ENCODE measurements at places on chromosomes 7 and 10.

- DNase-seq: no peak
Observed at GRCh38 chr10:49036638-49037037, 78.7 kb downstream of the VSTM4 start.

DNA sequence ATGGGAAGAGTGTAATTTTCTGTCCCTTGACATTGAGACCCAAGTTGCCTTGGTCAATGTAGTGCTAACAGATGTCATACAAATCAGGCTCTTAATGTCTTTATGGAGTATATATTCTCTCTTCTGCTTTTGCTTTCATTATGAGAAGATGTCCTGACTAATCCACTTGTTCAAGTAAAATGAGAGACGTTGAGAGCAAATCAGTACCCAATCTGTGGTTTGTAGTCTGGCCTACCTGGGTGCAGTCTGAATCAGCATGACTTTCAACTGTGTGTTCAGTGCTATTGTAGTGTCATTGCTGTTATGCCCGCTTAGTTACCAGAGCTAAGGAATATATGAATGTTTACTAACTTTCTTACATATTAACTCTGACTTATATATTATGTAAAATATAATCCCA lies 612.4 kb downstream of the ANKRD7 start:
- DNase-seq: no peak

GRCh38 chr7:46387646-46388045 lies 466.6 kb upstream of the IGFBP3 start:
- no peak for DNase-seq

DNA sequence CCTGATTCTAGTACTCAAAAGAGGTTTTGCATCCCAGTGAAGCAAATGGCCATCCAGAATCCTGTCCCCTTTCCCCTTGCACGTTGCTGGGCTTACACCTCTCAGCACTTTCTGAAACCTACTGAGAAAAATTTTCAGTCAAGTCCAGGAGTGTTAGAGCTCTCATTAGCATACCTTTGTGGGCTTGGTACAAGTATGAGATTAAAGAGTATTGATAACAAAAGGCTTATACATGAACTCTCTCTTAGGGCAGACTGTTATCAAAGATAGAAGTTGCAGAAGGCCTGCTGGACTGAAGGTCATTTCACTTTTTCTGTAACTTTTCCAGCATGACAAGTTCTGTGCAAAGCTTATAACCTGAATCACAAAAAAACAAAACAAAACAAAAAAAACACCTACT lies at the start of gene ASAH2:
Gene ASAH2, minus strand, starts transcription at position 123 of the 400 bp plus-strand sequence. CDS start 2,906 bp downstream, outside the sequence.
- no peak for DNase-seq

Measured in COR-L47 (cell line).